Activated CD4-positive, alpha-beta T cell treated with anti-CD3 and anti-CD28 coated beads for 36 hours (primary cell): ENCODE measurements at places on chromosomes 16 and 17. TPM values are rescaled to one million over a fixed set of nuclear protein-coding genes. Genes with fewer than 3 reads are reported as not detected.

The GP1BA gene
- total RNA-seq: not detected

The CBX2 gene
- 4.3 TPM for total RNA-seq

The CSH1 gene
- total RNA-seq: not detected

- H3K4me1 ChIP-seq: no peaks in the 10 kb centered on the region
- no peak overlapping the region for H3K4me3 ChIP-seq
- DNase-seq: no peak
- peaks cover 12% of the 10 kb centered on the region for H3K27me3 ChIP-seq
- no peak overlapping the region for H3K27ac ChIP-seq
- no peaks in the 10 kb centered on the region for H3K36me3 ChIP-seq
These were observed 33.9 kb downstream of the AHSP start for GRCh38 chr16:31561426-31562233.

DNA sequence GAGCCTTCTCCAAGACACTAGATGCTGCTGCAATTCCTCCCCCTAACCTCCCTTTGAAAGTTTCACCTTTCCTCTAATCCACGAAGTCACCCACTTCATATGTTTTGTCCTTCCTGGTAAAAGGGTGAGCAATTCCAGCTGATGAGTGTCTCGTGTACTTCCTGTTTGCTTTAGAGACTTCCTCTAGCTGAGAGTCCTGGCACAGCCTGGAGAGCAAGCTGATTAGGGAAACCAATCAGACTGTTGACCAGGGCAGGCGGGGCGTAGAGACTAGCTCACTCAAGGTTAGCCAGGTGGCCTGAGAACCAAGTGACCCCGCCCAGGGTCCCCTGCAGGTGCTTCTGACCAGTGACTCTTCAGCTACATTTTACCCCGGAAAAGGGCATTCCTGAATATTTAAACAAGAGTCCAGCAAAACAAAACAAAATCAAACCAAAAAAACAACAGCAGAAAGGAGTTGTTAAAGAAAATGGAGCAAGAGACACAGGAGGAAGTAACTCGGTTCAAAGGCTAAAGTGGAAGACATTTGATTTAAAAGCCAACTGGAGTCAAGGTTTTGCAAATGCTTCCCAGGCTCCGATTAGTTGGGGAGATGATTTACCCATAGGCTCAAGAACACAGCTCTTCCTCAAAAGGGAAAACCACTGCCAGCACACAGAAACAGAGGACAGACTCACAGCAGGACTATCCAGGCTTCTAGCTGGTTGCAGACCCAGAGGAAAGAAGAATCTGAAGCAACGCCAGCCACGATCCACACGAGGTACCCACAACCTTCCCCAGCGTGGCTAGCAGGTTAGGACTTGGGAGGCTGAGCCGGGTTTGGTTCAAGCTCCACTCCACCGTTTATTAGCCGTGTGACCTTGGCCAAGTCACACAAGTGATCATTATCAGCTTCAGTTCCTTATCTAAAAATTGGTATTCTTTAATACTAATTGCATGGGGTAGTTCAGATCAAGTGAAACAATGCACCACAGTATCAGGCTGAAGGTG is 13.4 kb downstream of the HSPB9 start:
- peak overlapping the region; percentile 81 for H3K27ac ChIP-seq
- peaks cover 12% of the 10 kb centered on the region for H3K36me3 ChIP-seq
- DNase-seq: no peak
- no peak overlapping the region for H3K4me3 ChIP-seq
- H3K27me3 ChIP-seq: no peaks in the 10 kb centered on the region

- H3K27ac ChIP-seq: peak overlapping the region; percentile 97
- H3K4me1 ChIP-seq: peaks cover 31% of the 10 kb centered on the region
- peak overlapping the region; percentile 98 for H3K4me3 ChIP-seq
- no peak for DNase-seq
These were observed 1.7 kb downstream of the SMARCD2 start for GRCh38 chr17:63840591-63841349.

GRCh38 chr16:9134306-9134705 is 42.9 kb downstream of the HAPSTR1 start:
- H3K27ac ChIP-seq: no peak overlapping the region
- no peak overlapping the region for H3K4me3 ChIP-seq
- H3K36me3 ChIP-seq: no peaks in the 10 kb centered on the region
- DNase-seq: no peak
